ENCODE measurements at places on chromosomes 11 and 22.

GRCh38 chr11:79068356-79068755 is 372.5 kb downstream of the TENM4 start:
- no peak for DNase-seq

- DNase-seq = no peak
These were observed 20.5 kb downstream of the GAL start for GRCh38 chr11:68704887-68705286.

- DNase-seq = no peak
These were observed 692 bp upstream of the MOB2 start for GRCh38 chr11:1487091-1487850.

- no peak for DNase-seq
These were observed 20.9 kb downstream of the KREMEN1 start for GRCh38 chr22:29093501-29094300.

- no peak for DNase-seq
These were observed 42.9 kb upstream of the AKIP1 start for GRCh38 chr11:8867931-8868631.

- DNase-seq = no peak
These were observed 3.3 kb downstream of the MUC6 start for GRCh38 chr11:1033016-1033798.

DNA sequence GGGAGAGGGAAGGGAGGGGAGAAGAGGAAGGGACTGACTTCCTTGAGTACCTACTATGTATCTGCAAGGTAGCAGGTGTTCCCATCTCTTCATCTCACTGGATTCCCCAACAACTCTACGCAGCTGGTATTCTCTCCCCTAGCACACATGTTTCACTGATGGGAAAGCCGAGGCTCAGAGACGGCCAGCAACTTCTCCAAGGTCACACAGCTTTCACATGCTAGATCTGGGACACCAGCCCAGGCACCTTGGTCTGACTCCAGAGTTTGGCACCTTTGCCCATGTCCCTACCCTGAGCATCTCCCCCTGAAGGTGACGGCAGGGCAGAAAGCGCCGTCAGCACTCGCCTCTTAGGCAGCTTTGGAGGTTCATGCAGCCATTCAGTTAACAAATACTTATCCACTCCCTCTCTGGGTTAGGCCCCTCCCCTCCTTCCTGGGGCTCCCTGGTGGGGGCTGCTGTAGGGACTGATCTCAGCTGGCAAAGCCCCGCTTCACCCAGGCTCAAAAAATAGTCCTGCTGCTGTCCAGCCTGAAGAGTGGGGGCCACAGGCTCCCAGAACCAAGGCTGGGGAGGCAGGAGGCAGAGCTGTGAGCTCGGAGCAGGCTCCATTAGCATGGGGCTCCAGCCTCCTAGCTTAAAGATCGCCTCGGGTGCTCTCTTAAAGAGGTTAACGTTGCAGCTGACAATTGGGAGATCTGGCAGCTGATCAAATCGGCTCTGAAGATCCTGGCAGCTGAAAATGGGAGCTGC is 79.4 kb downstream of the IGLL1 start:
- no peak for DNase-seq

- no peak for DNase-seq
These were observed 3.6 kb upstream of the SSTR3 start for GRCh38 chr22:37215890-37216289.

DNA sequence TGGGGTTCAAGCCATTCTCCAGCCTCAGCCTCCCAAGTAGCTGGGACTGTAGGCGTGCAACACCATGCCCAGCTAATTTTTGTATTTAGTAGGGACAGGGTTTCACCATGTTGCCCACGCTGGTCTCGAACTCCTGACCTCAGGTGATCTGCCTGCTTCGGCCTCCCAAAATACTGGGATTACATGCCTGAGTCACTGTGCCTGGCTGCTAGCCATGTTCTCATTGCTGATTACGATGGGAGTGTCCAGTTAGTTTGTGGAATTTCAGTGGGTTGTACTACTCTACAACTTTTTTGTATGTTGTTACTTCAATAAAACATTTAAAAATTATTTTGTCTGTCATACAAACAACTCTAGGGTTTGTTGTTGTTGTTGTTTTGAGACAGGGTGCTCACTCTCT is 4.8 kb upstream of the VPS11 start:
- DNase-seq = no peak

DNA sequence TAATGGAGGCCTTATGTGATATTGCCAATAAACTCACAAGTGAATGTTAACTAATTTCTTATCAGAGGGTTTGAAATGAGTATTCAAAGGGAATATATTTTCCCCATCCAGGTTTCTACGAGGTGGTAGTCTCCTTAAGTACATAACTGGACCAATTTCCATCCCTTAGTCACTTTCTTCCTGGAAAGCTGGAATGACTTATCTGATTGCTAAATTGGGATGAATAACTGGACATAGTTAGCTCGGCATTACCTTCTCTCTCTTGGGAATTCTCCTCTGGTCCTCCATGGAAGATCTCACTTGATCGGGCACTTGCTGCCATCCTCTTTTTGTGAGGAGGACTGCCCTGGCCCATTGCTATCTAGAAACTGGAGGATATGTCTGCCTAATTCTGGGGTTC is 109.1 kb downstream of the TRPC6 start:
- no peak for DNase-seq

- DNase-seq = no peak
These were observed 1.2 kb downstream of the ATXN10 start for GRCh38 chr22:45672564-45673481.

DNA sequence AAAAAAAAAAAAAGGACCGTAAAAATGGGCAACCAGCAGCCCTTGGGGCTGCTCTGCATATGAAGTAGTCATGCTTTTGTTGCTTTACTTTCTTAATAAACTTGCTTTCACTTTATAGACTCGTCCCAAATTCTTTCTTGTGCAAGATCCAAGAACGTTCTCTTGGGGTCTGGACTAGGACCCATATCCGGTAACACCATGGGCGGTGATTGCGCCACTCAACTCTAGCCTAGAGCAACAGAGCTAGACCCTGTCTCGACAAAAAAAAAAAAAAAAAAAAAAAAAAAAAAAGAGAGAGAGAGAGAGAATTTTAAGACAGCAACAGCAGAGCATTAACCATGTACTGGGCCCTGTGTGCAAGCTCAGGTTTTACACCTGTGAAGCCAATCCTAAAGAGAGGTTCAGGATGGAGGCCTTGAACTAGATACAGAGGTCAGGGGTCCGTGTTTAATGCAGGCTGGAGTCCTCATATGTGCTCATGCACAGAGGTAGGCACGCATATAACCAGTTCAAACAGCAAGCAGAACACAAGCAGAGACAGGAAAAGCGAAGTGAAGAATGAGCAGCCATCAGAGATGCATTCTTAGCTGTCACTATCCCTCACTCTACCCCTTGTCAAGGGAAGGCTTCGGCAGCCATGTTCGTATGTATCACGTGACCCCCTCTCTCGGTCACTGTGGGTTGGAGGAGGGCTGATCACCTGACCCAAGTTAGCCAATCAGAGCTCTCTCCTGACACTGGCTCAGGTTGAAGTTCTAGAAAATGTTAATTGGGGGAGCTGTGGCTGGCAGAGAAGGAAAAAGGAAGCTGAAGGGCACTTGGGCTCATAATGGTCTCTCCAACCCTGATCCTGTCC is 16.7 kb upstream of the SYT12 start:
- no peak for DNase-seq

GRCh38 chr22:37697538-37697835 is 639 bp downstream of the TRIOBP start:
- DNase-seq = no peak

DNA sequence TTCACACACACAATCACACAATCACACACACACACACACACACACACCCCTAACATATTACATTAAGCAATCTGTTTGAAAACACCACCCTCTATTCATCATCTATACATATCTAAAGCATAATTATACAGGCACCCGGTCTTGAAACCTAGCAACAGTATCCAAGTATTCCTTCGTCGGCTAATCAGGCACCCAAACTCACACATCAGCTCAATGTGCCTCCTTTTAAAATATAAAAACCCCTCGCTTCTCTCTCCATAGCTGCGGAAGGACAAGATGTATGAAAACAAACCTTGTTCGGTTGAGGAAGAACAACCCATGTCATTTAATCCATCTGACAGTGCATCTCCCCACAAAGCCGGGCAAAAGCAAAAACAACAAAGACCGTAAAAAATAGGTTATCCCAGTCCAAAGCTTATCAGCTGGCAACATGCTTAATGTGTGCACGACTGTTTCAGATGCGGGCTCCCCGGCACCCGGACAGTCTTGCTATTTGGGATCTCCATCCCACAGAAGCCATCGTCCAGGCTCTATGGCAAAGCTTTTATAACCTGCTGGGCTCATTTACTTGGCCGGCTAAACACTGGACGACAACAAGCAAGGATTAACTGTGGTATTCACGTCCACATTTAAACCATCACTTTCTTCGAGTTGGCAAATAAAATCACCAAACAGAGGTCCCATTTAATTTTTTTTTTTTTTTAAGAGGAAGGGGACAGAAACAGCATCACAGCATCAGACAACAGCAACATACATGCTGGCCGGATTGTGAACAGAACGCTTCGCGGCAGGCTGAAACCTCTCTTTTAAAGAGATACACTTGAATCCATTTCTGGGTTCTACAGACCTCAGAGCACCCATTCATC is 365.5 kb downstream of the SHANK2 start:
- DNase-seq = no peak

GRCh38 chr11:66745356-66746235 is 16.6 kb upstream of the SPTBN2 start:
- DNase-seq = no peak

DNA sequence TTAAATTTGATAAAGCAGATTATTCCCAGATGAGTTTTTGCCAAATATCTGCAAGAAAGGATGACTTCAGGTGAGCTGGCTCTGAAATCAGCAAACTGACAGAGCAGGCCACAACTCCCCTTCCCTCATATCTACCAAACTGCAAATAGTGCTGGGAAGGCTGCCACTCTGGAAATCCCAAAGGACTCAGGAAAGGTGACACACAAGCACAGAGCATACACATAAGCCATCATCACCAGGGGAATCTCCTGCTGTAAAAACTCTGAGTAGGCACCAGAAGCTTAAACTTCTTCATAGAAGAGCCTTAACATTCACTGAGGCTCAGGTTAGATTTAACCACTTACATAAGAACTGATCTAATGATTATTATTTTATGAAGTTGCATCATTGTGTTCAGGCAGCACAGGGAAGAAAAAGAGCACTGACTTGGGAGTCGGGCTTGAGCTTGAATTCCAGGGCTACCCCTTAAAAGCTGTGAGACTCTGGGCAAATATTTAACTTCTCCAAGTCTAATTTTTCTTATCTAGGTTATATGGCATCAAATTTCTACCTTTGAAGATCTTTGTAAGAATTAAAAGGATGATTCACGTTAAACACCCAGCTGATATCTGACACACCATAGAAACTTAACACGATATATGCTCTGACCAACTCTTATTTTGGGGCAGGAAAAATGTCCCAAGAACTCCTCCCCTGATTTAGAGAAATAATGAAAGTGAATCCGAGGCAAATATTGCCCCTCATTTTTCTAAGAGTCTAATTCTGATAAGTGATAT is 15.0 kb downstream of the SYTL2 start:
- DNase-seq = no peak

DNA sequence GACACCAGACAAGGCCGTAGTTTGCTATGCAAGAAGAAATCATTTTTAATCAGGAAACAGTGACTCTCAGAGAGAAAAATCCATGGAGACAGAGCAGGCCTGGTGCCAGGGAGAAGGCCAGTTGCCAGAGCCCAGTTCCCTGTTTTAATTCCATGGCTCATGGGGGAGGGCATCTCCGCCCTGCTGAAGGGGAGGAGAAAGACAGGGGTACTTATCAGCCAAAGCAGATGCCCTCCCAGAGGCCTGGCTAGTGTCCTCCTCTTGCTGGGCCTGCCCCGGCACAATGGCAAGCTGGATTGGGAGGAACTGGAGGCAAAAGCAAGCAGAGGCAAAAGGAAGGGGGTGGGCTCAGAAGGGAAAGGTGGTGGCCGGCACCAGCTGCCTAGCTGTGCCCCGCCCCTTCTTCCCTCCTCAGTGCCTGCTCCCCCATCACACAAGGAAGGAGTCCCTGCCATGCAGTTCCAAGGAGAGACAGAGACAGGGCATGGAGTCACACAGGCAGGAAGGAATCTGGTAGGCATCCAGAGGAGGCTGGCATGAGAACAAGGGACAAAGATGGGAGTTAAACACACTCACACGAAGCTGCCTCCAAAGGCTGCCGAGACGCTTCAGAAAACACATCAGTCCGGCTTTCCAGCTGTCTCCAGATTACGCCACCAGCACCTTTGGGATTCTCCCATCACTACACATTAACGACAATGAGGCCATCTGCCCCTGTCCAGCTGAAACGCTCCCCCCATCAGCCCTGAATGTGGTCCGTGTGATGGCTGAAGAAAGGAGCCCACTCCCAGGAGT is 591.8 kb downstream of the BUD13 start:
- no peak for DNase-seq

DNA sequence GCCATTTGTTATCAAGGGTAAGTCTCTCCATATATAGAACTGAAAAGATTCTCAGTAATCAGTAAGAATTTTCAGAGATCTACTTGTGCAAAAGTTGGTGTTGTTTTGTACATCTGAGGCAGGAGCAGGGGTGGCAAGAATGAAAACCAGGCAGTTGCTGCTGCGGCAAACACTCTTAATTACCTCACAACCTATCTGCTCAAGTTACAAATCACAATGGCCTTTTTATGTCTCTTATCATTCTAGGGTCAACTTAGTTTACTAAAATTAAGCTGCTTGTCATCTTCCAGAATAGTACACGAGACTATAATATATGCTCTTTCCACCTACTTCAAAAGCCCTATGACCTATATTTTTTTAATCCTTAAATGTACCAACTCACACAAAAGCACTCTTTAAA is 14.3 kb upstream of the FSHB start:
- no peak for DNase-seq

DNA sequence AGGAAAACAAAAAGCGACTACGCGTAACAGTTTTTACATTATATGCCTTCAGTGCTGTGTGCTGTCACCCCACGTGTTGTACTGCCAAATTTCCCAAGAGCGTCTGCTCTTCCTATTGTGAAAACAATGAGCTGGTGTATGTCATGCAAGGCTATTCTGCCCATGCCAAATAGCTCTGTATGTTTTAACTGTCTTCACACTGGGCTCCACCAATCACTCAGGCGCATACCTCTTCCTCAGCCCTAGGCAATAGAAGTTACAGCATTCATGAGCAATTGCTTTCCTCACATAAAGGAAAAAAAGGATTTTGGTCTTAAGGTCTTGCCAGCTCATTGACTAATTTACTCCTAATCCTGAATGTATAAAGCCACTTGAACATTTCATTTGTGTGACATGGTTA is 606.8 kb downstream of the NTM start:
- no peak for DNase-seq

Data from GDM1 (cell line).